Activated naive CD8-positive, alpha-beta T cell treated with anti-CD3 and anti-CD28 coated beads, Interleukin-2, amount 50 U/mL, for 24 hours (primary cell): ENCODE measurements at places on chromosomes 7 and 10.

- DNase-seq = peak; percentile 75
These were observed 44.2 kb downstream of the PDLIM1 start for GRCh38 chr10:95246582-95247051.

- DNase-seq = no peak
These were observed 9.6 kb downstream of the CCL26 start for GRCh38 chr7:75762350-75762917.

GRCh38 chr10:26627324-26627723, 70.2 kb upstream of the PDSS1 start:
- DNase-seq = no peak

DNA sequence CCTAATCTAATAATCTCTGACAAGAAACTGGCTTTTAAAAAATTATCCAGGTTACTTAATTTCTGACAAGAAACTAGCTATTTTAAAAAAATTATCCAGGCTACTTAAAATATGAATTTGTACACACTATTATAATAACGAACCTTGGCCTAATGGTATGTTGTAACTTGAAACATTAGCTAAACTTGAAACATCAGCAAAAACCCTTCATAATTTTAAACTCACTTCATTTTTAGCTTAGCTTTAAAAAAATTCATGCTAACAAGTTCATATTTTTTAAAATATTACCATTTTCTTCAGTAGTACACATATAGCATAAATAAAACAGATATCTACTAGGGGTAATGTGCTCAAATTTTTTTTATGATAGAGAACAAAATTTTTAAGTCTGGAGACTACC, 35.6 kb downstream of the BRAF start:
- no peak for DNase-seq

DNA sequence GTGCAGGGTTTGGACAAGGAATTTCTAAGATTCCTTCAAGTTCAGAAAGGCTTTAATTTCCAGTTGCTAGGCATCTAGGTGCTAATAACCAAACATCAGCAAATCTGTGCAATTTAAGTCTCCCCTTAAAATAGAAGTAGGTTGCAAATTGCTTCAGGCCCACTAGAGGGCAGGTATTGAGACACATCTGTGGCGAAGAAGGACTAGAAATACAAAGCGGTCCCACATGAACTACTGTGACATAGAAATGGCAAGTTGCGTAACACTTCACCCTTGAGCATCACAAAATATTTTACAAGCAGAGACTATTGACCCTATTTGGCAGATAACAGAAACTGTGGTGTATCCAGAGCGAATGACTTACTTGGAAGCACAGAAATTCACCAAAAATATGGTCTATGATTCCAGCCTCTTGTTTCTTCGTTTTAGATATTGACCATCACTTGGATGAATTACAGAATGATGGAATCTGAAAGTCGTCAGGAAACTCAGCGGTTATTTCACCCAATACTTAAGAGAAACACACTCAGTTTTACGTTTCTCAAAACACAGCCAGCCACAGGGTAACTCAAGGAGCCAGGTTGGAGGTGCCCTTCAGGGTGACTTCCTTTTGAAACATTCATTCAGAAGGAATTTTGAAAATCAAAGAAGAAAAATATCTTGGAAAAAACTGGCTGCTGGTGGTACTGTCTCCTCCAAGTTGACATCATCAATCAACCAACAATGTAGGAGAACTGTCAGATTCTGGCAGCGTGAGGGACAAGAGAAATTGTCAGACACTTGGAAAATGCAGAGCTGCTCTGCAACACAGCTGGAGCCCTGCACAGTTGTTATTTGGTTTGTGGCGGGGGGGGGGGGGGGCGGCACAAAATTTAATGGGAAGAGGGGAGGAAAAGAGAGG, 256.3 kb upstream of the MINDY3 start:
- DNase-seq = peak; percentile 2

- DNase-seq = peak; percentile 71
These were observed 26.1 kb downstream of the FAM53B start for GRCh38 chr10:124717911-124718741.

- DNase-seq = no peak
These were observed 3.9 kb downstream of the ADCY1 start for GRCh38 chr7:45578022-45578421.

DNA sequence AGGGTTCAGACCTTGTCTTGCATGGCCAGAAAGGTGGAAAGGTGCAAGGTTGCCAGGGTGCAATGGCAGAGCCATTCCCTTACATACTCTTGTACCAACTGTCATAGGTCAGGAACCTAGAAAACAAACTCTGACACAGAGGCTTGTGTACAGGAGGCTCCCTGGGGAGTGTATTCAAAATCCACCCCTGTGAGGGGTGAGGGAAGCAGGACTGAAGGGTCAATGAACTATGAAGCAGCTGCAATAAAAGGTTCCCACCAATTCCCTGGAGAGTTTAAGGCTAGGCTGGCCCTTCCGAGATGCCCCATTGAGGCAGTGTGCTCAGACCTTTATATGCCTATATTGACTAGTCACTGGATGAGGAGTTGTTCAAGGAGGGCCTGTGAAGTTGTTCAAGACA, 13.9 kb upstream of the CUZD1 start:
- DNase-seq = no peak

DNA sequence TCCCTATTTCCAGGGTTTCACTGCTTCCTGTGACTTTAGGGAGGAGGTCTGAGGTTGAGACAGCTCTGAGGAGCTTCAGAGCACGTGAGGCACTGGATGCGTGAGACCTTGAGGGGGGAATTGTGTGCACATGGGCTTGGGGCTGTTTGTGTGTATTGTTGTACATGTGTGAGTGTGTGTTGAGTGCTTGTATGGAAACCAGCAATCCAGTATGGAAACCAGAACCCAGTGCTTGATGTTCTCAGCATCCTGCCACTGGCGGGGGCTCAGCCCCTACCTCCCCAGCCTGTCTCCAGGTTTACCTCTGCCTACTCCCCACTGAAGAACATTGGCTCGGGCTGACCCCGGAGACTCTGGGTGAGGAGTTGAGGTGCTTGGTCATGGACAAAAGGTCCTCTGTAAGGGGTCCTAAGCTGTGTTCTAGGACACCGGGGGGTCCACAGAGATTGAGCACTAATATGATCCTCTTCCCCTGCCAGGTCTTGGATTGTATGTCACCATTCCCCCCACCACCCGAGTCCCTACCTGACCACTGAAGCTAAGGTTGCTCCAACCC, 20.8 kb downstream of the SFTPD start:
- DNase-seq = no peak

- DNase-seq = peak; percentile 37
These were observed 131.9 kb downstream of the CALCR start for GRCh38 chr7:93442478-93443224.

- DNase-seq = no peak
These were observed 11.9 kb upstream of the ZMIZ1 start for GRCh38 chr10:79056736-79057391.

DNA sequence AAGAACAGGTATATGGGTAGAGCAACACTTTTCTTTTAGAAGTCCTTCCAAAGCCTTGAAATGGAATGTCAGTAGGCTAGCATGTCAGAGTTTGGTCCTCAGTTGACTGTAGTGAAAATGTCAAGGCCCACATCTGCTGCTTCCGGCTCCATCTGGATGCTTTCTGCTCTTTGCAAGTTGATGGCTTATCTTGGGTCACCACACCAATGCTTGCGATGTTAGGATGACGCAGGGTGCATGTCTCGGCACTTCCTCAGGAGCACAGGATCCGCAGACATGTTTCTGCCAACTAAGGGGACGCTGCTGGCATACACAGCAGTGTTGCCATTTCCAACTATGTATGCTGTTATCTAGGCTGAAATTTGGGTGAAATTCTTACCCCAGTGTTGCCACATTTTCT, 14.0 kb upstream of the HBP1 start:
- DNase-seq = no peak

- DNase-seq = no peak
These were observed 218.8 kb downstream of the SFMBT2 start for GRCh38 chr10:7192061-7192460.

DNA sequence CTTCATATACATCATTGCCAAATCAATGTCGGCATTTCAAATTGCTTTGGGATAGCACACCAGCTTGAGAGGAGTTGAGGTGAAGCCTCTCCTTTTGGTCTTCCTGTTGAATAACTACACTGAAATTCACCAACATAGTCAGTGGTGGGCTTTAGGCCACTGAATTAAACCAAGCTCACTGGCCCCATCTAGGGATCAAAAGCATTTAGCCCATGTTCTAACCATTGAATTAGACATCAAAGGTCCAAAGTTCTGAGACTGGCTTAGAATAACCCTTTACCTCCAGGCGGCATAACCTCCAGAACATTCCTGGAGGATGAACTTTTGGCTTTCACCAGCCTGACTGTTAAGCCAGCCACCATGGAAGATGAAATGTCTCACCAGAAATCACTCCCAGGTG, 54.6 kb downstream of the BPGM start:
- peak; percentile 22 for DNase-seq

DNA sequence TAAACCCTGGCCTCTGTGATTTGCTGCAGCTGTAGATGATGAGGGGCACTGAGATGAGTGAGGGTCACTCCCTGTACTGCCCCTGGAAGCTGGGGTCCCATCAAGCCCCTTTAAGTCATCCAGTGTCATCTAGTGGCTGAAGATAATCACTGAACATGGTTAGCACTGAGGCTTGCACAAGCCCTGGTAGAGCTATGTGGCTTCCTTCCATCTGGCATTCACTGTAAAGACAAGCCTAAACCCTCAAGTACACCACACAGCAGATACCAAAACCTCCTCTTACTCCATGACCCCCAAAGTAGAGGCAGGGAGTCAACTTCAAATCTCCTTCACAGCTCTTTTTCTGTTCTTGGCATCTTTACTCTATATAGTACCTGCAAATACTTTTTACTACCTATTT, 72.7 kb upstream of the MRLN start:
- no peak for DNase-seq

DNA sequence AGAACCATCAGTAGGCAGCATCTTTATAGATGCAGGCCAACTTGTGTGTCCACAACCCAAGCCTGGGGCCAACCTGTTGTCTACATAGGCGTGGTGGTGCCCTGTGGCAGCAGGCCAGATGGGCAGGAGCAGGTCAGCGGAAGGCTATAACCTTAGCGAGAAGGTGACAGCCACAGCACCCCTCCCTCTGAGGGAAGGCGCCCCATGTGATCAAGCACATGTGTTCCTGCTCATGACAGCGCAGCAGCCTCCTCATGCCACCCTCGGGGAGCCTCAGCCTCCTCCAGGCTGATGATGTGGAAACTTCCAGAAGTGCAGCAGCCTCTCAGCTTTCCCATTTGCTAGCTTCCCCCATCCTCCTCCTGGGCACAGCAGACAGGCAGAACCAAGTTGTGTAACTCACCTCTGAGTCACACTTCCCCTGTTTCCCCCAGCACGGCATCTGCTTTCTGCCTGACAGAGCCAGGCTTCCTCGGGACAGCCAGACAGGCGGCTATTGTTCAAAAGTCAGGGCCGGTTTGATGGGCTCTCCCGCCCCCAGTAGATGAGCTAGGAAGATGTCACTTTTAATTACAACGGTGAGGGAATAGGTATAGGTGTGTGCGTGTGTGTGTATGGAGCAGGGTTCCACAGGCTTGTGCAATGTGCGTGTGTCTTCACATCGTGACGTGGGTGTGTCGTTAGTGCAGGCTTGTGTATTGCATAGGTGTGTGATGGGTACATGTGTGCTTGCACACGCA, 312.0 kb upstream of the ZMIZ1 start:
- DNase-seq = peak; percentile 41

DNA sequence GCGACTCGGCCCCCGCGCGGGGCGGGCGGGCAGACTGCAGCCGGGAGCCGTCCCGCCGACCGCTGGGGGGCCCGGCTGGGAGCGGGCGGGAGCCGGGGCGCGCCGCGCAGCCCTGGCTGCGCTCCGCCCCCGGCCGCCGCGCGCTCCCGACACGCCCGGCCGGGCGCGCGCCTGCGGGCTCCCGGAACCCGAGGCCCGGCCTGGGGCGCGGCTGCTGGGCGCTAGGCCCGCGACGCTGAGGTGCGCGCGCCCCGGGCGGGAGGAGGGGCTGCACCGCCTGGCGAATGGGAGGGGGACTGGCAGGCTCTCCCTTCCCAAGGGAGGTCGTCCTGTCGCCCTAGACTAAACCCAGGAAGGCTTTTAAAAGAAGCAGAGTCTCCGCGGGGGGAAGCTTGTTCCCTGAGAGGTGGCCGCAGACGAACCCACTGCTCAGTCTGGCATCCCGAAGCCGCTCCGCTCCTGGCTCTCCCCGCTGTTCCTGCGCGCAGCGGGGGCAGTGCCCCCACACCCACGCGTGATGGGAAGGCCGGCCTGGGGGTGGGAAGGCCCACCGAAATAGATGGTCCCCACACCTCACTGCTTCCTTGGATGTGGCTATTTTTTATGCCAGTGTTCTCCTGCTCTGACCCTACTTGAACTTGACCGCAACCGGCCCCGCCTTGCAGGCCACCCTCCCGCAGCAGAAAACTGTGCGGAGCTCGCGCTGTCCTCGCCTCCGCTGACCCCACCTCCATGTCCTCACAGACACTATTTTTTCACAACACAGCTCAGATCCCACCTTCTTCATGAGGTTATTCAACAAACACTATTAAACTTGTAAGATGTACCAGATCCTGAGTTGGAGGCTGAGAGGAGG, at the start of gene VOPP1:
VOPP1 (minus strand) TSS at position 125 of the 856 bp plus-strand sequence. CDS start 178 bp downstream, outside the sequence.
- peak; percentile 68 for DNase-seq

GRCh38 chr10:7980196-7980595, 74.3 kb upstream of the GATA3 start:
- DNase-seq = no peak

DNA sequence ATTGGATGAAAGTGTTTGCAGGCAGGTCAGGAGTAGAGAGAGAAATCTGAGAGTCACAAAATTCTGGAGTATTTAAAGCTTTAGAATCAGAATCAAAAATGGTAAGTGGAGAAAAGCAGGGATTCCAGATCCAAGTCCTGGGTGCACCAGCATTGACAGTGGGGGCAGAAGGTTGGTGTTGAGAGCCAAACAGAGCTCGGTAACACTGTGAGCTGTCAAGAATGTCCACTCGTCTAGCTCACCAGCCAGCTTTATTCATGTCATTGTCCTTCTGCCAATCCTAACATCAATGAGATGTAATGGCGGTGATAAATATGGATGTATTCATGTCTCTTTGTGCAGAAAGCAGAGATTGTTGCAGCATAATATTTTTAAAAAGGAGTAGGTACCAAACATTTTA, 128.8 kb downstream of the KLF6 start:
- DNase-seq = no peak

DNA sequence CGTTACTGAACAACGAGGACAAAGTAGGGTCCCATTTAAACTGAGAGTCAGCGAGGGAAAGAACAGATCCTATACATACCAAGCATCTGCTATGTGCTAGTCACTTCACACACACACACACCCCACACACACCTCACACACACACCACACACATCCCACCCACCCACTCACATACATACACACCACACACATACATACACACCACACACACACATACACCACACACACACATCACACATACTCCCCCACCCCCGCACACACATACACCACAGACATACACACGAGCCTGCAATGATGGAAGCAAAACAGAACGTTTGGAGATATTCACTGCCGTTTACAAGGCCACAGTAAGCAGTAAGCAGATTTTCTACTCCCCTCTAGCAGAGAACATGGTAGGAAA, 607 bp upstream of the GRB10 start:
- DNase-seq = no peak
